ENCODE measurements at places on chromosomes 13 and 19. TPM values are rescaled to one million over a fixed set of nuclear protein-coding genes. Genes with fewer than 3 reads are reported as not detected.

DNA sequence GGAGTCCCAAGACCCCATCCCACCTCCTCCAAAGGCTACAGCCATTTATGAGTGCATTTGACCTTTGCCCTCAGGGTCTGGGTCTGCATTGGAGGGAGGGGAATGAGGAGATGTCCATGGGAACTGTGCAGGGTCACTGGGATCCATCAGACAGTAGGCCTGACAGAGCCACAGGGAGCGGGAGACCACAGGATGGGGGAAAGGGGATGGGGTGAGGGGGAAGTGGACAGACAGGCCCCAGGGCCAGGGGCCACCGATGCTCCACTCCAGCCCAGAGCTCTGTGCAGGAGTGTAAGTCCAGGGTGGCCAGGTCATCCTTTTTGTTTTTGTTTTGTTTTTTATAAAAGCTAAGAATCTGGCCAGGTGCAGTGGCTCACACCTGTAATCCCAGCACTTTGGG is 82.5 kb downstream of the CHST8 start:
- DNase-seq: no peak

- no peak for DNase-seq
Measured at GRCh38 chr13:55000043-55000442, 1971.4 kb downstream of the OLFM4 start.

GRCh38 chr19:51627491-51628138 is 2.6 kb downstream of the SIGLEC5 start:
- DNase-seq: no peak

DNA sequence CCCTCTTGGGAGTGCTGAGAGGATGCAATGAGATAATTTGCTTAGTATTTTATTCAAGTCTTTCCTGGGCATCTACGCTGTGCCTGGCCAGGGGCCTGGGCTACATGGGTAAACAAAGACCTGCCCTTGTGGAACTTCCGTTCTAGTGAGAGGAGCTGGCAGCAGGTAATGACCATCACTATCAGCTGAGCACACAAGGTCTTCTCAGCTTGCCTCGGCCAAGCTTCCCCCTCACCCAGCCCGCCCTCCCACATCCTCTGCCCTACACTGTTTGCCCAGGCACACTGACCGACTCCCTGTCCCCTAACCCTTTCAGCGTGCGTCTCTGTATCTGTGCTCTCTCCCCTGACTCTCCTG is 8.6 kb upstream of the FKRP start:
- no peak for DNase-seq

- DNase-seq: no peak
Measured at GRCh38 chr19:16670291-16670690, 9.4 kb downstream of the TMEM38A start.

- no peak for DNase-seq
Measured at GRCh38 chr19:17949956-17950309, 17.0 kb upstream of the KCNN1 start.

DNA sequence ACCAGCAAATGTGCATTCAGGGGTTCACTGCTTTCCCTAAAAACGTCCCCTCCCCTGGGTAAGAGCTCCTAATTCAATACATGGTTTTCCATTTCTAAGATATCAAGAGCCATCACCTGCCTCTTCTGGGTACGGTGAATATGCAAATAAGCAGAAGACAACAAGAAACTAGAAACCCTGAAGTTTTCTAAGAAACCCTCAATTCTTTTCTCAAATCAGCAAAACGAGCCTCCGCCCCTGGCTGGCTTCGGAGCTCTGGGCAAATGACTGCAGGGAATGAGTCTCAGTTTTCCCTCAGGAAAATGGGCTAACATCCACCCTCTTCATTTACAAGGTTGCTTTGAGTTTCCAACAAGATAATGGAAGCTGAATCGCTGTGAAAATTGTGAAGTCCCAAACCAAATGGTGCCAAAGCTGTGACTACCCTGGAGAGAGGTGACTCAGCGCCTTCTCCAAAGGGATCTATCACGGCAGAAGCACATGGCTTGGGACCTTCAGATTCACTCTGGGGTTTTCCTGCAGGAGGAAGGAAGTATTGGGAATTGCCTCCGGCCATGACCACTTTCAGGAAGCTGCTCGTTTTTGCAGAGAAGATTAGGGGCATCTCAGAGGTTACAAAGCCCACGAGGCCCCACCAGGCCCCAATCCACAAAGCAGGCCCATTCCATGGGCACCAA is 26.6 kb downstream of the KLF2 start:
- DNase-seq: peak; percentile 66

DNA sequence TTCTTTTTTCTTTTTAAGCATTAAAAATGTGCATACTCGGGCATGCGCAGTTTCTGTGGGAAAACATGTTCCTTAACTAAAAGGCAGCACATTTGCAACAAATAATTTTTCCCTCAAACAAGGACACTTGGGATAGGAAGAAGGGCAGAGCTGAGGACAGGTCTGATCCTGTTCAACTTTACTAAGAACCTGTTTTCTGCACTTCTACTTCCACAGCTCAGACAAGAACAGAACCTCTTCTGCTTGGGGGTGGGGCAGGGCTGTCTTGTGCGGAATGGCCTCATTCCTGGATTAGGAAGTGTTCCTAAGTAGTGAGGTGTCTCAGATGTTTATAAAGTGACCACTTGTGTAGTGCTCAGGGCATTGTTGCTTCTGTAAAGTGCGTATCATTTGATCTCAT is 18.3 kb downstream of the SAFB start:
- no peak for DNase-seq

- DNase-seq: no peak
Measured at GRCh38 chr13:109415057-109415456, 371.3 kb downstream of the IRS2 start.

- DNase-seq: no peak
Measured at GRCh38 chr19:17611462-17612244, 56.2 kb downstream of the COLGALT1 start.

DNA sequence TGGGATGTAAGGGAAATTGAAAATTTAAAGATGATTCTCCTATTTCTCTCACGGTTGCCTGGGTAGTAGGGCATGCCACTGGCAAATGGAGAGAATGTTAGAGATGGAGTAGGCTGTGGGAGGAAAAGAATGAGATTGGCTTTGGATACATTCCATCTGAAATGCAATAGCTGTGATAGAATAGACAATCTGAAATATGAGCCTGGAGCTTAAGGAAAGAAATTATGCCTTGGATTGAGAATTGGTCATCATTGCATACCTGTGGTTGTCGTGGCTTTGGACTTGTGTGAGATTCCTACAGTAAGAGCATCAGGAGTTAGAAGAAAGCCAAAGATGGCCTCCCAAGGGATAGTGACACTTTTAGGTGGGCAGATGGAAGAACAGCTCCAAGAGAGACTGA is 305.1 kb upstream of the SLC10A2 start:
- no peak for DNase-seq

DNA sequence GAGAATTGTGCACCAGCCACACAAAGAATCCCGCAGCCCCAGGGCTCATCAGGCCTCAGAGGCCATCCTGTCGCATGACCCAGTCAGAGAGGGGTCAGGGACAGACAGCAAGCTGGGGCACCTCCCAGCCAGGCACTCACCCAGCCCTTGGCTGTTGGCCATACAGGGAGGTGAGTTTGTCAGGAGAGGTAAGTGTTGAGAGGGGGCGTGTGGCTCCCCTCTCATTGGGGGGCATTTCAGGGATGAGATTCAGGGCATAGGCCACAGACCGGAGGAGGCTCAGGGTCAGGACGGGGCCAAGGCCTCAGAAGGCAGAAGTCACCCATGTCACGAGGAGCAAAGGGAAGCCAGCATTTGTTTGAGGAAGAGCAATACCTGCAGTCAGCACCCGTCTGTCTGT is 37.1 kb downstream of the MYO9B start:
- no peak for DNase-seq

GRCh38 chr19:16370641-16371391 is 46.2 kb downstream of the KLF2 start:
- no peak for DNase-seq

- DNase-seq: no peak
Measured at GRCh38 chr13:21011378-21011777, 50.0 kb downstream of the LATS2 start.

- DNase-seq: no peak
Measured at GRCh38 chr19:38731654-38732301, 12.5 kb downstream of the CAPN12 start.

GRCh38 chr13:51364404-51365008 is 25.0 kb downstream of the SERPINE3 start:
- DNase-seq: peak; percentile 47

GRCh38 chr13:100338275-100338674 is 249.4 kb downstream of the PCCA start:
- DNase-seq: no peak

- no peak for DNase-seq
Measured at GRCh38 chr13:112849500-112849899, 119.5 kb upstream of the MCF2L start.

- no peak for DNase-seq
Measured at GRCh38 chr13:22047082-22047784, 376.4 kb downstream of the FGF9 start.

DNA sequence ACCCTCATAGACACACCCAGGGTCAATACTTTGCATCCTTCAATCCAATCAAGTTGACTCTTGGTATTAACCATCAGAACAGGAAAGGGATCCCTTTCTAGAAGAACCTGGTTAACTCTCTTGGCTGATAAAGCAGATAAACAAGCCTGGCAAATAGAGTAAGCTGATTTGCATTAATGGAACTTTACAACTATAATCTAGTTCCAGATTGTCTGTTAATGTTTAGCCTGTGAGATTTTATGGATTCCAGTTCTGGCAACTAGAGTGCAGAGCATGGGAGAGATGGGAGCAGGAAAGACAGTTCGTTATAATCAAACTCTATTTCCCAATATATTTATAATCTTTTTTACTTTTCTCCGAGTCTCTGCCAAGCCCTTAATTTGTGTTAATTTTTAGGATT is 272.6 kb upstream of the KLHL1 start:
- DNase-seq: no peak

DNA sequence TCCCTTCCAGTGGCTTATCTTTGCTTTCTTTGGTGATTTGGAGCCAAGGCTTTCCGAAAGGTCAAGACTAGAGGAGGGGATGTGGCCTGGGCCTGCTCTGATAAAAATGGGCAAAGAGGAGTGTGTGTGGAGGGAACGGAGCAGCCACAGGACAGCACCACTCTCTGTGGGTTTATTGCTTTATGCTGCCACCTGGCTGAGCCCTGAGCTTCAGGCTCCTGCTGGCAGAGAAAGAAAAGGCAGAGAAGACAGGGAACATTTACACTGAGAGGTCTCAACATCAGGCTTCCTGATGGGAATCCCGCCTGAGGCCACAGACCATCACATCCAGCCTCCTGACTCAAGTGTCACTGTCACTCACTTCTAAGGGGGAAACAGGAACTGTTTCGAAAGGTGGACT is 9.2 kb upstream of the GSX1 start:
- DNase-seq: no peak

DNA sequence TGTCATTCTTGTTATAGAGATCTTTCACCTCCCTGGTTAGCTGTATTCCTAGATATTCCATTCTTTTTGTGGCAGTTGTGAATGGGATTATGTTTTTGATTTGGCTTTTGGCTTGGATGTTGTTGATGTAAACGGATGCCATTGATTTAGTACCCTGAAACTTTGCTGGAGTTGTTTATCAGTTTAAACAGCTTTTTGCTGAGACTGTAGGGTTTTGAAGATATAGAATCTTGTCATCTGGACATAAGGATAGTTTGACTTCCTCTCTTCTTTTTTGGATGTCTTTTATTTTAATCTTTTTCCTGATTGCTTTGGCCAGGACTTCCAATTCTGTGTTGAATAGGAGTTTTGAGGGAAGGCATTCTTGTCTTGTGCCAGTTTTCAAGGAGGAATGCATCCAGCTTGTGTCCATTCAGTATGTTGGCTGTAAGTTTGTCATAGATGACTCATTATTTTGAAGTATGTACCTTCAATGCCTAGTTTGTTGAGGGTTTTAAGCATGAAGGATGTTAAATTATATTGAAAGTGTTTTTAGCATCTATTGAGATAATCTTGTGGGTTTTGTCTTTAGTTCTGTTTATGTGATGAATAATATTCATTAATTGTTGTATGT is 16.8 kb downstream of the ZNF431 start:
- DNase-seq: peak; percentile 11

- no peak for DNase-seq
Measured at GRCh38 chr19:33405553-33406461, 32.3 kb downstream of the CEBPG start.

GRCh38 chr19:50551715-50552187 is 16.5 kb downstream of the LRRC4B start:
- DNase-seq: no peak

DNA sequence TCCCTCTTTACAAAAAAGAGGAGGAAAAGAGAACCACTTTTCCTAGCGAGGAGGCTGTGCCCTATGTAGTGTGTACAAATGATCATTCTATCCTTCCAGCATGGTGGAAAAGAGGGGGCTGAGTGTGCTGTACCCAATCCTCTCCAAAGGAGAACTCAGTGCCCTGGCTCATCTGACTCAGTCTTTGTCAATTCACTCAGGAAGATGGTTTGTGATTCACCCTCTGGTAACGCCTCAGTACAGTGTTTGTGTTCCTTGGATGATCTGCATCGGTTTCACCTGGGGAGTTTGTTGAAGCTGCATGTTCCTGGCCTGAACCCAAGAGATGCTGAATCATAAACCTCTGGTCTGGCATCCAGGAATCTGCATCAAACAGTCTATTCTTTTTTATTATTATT is 18.3 kb upstream of the ENOX1 start:
- peak; percentile 93 for DNase-seq

DNA sequence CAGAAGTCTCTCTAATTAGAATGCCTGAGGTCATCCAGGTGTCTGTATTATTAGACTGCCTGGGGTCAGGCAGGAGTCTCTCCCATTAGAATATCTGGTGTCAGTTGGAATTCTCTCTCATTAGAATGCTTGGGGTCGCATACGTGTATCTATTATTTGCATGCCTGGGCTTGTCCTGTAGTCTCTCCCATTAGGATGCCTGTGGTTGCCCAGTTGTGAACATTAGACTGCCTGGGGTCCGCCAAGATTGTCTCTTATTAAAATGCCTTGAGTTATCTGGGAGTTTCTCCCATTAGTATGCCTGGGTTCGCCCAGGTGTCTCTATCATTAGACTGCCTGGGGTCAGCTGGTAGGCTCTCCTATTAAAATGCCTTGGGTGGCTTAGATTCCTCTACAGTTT is 1494.7 kb downstream of the UQCRFS1 start:
- no peak for DNase-seq

Gene CEACAM1
- total RNA-seq: 2.2 TPM

Gene ZNF100
- total RNA-seq: 3.5 TPM

Gene EBI3
- 6.4 TPM for total RNA-seq

Gene CALM3
- 103 TPM for total RNA-seq

Gene SOX1
- not detected for total RNA-seq

Gene PSG11
- 0.17 TPM for total RNA-seq

Gene RXFP2
- total RNA-seq: not detected

Gene GGN
- total RNA-seq: 0.19 TPM

Gene CDC37
- total RNA-seq: 260 TPM

Gene NLRP5
- total RNA-seq: 0.24 TPM

Gene DPF1
- 6.4 TPM for total RNA-seq

Gene ZNF844
- total RNA-seq: 0.12 TPM

Gene MYO1F
- not detected for total RNA-seq

All from A172 (cell line).